Brain microvascular endothelial cell (primary cell): ENCODE measurements at places on chromosomes 3 and 15.

- DNase-seq = no peak
Measured at GRCh38 chr15:58308742-58309355, 122.9 kb upstream of the LIPC start.

DNA sequence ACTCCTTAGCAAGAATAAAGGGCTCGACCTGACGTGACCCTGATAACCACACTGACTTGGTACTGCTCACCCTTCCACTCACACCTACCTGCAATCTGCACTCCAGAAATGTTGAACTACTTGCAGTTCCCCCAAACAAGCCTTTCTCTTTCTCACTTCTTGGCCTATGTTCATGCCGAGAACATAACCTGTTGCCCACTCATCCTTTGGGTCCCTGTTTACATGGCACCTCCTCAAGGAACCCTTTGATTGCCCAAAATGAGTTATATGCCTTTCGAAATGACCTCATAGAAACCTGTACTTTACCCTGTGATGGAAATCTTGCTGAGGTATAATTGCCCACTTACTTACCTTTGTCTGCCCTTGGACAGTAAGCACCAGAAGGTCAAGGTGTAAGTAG is 96.2 kb downstream of the TMCO5A start:
- DNase-seq = no peak

DNA sequence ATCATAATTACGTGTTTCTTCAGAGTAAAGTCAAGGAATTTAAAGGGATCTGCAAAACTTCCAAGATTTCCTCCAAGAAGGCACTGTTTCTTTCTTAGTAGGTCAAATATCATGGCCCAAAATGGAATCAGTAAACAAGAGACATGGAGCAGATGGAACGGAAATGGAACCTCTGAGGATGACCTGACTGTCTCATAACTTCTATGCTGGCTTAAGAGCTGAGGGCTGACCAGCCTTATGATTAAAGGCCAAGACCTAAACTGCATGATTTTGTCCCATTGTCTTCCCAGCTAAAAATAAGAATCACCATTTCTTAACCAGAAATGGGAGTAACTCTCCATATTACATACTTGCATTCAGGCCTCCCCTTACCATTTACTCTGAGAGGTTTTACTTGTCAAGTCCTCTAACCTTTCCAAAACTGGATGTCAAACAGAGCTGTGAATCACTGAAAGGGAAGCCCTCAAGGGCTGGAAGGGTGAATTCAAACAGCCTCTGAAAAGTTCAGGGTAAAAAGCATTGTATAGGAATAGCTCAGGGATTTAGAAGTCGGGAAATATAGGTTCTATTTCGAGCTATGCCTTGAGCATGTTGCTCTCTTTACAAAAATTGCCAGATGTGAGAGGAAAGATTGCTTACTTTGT is 103.7 kb downstream of the MEIS2 start:
- no peak for DNase-seq

DNA sequence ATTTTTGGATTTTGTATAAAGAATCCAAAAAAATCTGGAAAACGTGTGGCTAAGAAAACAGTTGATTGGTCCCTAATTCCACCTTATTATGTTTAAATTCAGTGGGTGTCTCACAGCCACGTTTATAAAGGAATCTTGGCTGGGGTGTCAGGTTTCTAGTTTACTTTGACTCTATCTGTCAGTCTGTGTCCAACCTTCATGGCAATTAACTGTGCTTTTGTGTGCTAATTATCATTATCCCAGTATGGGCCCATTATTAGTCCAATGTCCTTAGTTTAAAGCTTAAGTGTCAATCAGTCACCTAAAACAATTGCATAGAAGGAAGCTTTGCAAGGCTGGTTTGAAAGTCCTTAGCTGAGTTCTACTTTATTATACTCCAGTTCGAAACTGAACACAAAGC is 3.7 kb upstream of the CNTN4 start:
- no peak for DNase-seq

DNA sequence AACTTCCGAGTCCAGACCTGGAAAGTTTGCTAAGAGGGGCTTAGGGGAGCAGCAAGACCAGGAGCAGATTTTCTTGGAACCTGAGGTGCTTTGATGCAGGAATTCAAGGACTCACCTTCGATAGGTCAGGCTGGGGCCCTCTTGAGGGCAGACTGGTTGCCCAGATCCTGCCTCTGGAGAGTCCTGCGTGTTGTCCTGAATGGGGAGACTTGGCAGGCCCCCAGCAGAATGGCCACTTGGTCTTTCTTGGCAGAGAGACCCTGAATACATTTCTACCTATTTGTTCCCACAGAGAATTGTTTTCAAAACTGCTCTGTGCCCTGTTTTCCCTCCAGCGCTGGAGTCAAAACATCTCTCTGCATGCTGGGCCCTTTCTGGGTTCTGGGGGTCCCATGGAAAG is 4.2 kb downstream of the KLF13 start:
- DNase-seq = no peak
